ENCODE measurements at places on chromosomes 3 and 15.

DNA sequence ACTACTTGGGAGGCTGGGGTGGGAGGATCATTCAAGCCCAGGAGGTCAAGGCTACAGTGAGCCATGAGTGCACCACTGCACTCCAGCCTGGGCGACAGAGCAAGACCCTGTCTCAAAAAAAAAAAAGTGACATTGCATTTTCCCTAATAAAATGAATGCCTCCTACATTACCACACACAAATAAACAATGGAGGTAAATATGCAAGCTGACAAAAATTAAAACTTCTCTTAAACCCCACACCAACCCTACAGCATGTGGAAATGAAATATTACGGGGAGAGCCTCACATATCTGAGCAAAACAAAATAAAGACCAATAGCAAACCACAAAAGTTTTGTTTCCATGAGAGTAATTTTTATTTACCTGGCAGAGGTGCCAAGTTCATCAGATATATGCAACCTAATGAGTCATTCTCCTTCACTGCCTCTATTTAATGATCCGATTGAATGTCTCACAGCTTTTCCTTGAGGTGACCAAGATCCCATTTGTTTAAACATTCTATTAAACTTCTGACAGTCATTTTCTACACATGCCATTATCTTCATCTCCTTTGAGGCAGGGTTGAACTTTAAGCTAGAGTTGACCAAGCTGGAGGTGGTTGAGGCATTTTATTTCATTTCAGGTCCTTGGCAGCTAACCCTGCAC, 9.4 kb upstream of the CAV3 start:
- DNase-seq = no peak

GRCh38 chr3:124767691-124768090, 37.4 kb downstream of the UMPS start:
- no peak for DNase-seq

- DNase-seq = no peak
Measured at GRCh38 chr15:73862276-73862675, 11.1 kb upstream of the TBC1D21 start.

- DNase-seq = no peak
Measured at GRCh38 chr3:124851136-124851535, 36.0 kb downstream of the ITGB5 start.

GRCh38 chr3:85148036-85148435, 189.2 kb downstream of the CADM2 start:
- no peak for DNase-seq

DNA sequence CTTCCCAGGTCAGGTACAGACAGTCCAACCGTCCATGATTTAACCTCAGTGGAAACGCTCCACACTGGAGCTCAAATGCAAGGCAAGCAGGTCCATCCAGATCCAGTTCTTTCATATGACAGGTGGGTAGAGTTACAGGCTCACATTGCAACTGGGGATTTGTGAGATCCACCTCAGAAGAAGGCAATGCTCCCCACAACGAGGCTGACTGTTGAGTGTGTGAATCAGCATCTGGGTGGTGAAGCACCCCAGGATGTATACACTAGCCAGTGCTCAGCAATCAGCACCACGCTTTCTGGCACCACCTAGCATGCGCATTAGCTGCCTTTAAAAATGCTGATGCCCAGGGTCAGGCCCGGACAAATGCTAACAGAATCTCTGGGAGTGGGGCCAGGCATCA, 343.5 kb upstream of the ICE2 start:
- DNase-seq = no peak

DNA sequence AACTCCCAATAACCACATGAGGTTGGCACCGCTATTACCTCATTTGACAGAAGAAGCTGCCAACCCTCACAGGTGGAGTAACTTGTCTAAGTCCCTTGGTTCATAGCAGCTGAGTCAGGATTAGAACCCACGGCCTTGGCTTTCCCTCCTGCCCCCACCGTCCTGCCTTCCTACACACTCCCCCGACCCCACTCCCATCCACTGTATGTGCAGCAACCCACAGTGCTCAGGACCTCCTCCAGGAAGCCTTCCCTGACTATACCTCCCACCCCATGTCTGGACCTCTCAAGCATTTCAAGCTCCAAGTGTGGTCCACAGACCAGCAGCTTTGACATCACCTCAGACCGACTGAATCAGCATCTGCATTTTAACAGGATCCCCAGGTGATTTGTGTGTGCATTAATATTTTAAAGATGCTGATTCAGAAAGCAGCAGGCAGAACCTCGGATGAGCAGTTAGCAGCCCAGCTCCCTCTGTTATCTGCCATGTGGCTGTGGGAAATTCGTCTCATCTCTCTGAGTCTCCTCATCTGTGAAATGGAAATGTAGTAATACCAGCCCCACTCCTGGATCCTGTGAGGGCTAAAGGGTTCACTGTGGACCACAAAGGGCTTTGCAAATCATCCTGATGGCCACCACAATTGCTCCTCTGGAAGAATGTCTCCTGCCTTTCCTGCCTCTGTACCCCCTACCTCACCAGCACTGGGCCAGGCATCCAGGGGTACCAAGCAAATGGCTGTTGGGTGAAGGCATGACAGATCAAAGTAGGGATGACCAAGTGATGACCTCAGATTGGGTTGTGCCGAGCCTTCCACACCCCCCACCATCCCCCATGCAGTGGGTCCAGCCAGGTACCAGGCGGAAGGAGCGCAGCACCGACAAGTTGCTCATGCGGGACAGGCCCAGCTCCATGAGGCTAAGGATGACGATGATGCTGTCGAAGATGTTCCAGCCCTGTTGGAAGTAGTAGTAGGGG, 62.7 kb downstream of the SCN5A start:
- DNase-seq = no peak

GRCh38 chr3:105399062-105399461, 32.4 kb downstream of the ALCAM start:
- no peak for DNase-seq

- DNase-seq = no peak
Measured at GRCh38 chr15:74178326-74179100, 5.0 kb downstream of the ISLR start.

- DNase-seq = no peak
Measured at GRCh38 chr3:150613709-150614480, 10.8 kb downstream of the SELENOT start.

DNA sequence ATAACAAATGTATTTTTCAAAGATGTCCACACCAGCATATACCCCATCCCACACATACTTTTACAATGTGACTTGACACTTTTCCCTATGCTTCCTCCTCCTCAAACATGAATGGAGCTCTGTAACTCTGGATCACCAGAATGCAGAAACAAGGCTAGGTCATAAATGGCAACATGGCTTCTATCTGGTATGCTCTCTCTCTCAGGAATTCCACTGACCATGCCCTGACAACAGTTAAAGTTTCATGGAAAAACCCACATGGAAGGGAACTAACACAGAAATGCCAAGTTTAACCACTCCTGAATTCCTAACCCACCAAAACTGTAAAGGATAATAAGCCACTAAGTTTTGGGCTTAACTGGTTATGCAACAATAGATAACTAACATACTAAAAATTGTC, 19.9 kb downstream of the MYO9A start:
- DNase-seq = peak; percentile 39
